Subcutaneous preadipocyte (primary cell): ENCODE measurements at places on chromosomes 12 and 14. TPM values are rescaled to one million over a fixed set of nuclear protein-coding genes. Genes with fewer than 3 reads are reported as not detected.

GPR162 gene
- total RNA-seq, result 0.73 and 1.2 TPM in 2 replicates

RNF212B gene
- total RNA-seq, result not detected in 2 replicates

TSPAN31 gene
- 23.3 and 28.3 TPM in 2 replicates for total RNA-seq

NGB gene
- total RNA-seq, result not detected in 2 replicates

LRRC10 gene
- not detected in 2 replicates for total RNA-seq
